Hypothalamus (tissue), 51 donors: ENCODE measurements at places on chromosomes 3 and 15.

GRCh38 chr15:90691369-90691768 is 25.8 kb upstream of the BLM start:
- no peak for DNase-seq

DNA sequence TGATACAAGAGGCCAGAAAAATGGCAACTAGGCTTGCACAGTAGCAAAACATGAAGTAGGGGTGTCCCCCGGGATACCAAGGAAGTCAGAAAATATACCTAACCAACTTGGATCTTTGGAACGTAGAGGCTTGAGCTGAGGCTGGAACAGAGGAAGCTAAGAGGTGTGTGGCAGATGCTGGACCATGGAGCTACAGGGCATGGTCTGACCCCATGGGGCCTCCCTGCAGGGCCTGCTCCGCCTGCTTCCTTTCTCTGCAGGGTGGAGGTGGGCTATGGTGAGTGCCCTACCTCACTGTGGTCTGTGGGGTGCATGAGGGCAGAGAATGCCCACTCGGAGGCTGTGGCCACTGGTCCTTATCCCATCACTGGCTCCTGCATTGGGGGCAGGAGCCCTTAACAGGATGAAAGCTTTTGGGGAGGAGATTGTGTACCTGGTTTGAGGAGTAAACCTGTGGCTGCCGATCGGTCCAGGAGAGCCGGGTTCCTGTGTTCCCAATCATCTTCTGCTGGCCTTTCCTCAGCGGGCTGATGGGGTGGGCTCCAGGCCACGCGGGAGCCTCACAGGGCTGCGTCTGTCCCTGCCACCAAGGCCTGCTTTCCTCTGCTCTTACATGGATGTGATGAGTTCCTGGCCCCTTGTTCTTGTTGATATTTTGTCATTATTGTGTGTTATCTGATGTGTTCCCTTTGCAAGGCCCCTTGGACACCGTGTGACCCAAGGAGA is 96.8 kb downstream of the OCA2 start:
- no peak for DNase-seq

GRCh38 chr15:86392874-86393273 is 313.2 kb downstream of the AGBL1 start:
- DNase-seq = no peak

- no peak for DNase-seq
These were observed 37.2 kb downstream of the AP4E1 start for GRCh38 chr15:50945725-50946124.

DNA sequence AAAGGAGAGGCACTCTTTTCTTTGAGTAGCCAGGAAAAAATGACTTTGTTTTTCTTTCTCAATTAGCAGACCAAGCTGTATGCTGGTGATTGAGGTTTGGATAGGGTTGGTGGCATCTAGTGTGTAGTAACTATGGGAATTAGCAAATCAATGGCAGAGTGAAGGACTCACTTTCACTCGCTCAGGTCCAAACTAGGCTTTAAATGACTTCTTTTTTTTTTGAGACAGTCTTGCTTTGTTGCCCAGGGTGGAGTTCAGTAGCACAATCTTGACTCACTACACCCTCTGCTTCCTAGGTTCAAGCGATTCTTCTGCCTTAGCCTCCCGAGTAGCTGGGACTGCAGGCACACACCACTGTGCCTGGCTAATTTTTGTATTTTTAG is 35.9 kb downstream of the PRKCI start:
- DNase-seq = no peak

- DNase-seq = no peak
These were observed 4.2 kb upstream of the GMPPB start for GRCh38 chr3:49727924-49728361.

DNA sequence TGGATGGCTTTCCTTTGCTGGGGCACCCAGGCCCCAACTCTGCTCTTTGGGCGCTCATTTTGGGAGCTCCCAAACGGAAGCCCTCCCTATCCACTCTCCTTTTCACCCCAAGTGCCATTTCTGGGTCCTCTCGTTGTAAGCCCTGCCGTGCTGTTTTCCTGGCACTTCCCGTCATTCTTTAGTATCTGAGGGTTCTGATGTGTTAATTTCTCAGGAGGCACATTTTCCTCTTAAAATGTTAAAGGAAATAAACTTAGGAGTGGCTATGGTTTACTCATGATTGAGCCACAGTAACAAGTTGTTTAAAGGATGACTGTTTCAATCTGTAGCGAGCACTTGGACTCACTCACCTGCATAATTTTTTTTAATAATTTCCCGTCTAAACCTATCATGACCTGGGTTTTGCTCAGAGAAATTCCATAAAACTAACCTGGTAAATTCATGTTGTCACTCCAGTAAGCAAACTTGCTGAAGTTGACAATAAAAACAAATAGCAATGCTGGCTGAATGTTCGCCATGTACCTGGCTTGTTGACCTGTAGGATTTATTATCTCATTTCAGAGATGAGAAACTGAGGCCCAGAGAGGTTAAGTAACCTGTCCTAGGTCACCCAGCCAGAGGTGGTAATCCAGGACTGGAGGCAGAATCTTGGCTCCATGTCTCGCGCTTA is 10.6 kb downstream of the ALDH1A3 start:
- DNase-seq = no peak

DNA sequence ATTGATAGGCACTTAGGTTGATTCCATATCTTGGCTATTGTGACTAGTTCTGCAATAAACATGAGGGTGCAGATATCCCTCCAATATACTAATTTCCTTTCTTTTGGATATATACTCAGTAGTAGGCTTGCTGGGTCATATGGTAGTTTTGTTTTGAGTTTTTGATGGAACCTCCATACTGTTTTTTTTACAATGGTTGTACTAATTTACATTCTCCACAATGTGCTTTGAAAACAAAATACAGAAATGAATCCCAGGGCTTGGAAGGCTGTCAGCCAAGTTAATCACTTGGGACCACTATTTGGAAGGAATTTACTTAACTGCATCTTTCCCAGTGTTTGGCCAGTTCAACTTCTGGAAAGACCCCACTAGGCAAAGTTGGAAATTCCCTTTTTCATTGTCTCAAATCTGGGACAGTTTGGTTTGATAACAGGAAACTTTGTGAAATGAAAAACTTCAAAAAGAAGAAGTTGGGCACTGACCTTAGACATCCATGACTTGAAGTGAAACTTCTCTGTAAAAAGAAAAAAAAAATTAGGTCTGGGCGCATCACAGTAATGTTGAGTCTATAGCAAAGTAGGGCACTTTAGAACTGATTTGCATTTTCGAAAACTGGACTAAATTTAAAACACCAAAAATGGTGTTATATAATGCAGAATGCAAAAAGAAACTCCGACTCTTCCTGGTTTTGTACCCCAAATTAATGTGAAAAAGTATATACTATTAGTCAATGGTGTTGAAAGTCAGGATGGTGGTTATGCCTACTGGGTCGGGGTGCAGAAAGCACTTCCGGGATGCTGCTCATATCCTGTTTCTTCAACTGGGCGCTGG is 6.0 kb downstream of the CTSH start:
- DNase-seq = no peak

DNA sequence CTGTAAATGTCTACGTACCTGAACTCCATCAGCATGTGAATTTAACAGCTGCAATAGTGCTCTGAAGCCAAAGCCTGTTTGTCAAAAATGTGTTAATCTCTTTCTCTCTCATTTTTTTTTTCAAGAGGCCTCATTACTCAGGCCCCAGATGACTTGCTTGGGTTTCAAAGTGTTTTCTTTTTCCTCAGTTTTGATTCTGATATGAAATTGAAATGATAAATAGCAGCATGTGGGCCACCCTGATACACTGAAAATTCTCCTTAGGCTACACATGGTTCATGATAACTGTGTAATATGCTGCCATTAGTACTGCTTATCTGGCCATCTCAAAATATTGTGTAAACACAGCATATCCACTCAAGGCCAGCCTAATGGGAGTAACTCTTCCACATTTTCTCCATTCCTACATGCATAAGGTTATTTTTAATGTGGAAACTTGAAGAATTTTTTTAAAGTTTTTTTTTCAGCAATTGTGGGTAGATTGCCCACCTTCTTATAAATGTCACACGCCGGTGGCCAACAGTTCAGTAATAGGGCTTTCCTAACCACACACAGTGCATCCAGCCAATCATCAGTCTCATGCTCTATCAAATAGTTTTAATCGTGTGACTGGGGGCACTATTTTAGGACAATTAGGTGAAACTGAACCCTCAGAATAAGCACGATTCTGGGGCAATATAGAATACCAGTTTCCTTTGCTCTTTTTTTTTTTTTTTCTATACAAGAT is 13.1 kb upstream of the DENND4A start:
- no peak for DNase-seq

DNA sequence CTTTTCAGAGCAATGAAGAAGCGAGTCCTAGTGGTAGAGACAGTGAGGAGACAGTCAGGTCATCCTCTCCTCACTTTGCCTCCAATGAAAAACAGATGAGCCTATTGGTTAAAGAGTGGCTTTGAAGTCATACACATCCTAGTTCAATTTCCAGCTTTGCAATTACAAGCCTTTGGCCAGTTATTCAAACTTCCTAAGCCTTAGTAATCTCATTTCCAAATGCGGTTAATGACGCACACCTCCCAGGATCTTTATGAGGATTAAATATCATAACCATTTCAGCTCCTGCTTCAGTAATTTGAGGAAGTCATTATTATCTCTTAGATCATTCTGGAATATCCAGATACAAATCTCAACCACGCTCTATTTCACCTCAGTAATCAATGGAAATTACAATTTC is 10.0 kb upstream of the ST6GAL1 start:
- no peak for DNase-seq

DNA sequence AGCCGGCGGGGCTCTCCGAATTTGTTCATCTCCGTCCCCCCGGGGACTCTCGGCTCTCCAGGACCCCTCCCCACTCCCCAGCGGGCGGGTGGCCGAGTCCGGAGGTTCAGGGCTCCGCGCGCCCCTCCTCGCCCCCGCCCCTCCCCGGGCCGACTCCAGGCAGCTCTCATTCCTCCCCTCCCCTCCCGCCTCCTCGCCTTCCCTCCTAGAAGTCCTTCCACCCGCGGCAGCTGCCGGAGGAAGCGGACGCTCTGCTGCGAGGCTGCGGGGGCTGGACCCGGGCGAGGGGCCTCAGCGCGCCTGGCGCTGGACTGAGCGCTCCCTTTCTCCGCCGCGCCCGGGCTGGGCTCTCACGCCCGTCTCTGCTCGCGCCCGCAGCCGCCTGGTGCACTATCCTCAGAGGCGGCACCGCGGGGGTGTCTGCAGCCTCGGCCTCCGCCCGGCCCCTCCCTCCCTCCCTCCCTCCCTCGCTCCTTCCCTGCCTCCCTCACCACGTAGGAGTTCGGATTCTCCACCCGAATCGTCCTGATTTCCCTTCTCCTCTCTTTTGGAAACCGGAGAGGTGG is at the start of gene ROBO2:
Gene ROBO2 (plus strand): TSS at position 494 of the 566 bp plus-strand sequence. CDS start 687 bp downstream, outside the sequence.
- DNase-seq = peak; percentile 14

GRCh38 chr15:39856357-39856756 is 63.7 kb downstream of the GPR176 start:
- DNase-seq = no peak

DNA sequence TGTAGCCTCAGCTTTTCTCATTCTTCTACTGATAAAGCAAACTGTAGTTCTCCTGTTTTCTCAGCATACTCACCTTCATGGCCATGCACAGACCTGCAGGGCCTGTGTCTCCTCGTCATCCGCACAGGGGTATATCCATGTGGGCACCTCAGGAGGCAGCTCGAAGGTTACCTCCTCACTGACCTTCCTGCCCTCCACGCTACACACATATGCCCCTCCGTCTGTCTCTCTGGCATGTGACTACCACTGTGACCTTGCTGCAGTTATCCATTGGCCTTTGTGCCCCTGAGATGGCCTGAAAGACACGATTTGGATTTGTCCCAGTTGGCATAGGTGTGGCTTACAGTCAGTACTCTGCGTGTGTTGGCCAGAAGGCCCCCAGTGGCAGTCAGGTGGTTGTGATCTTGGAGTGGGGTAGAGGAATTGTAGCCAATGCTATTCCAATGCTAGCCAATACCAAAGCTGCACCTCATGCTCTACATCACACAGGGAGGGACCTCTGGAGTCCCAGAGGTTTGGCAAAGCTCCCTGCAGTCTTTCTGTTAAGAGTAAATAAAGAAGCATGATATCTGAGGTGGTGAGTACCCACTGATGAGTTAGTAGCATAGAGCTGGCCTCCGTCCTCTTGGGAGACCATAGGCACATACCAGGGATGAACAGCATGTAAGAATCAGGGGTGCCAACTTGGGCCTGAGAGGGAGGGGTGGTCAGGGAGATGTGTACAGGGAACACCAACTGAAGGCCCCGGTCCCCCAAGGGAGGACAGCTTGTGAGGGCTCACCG is 143.4 kb downstream of the EEFSEC start:
- DNase-seq = no peak

DNA sequence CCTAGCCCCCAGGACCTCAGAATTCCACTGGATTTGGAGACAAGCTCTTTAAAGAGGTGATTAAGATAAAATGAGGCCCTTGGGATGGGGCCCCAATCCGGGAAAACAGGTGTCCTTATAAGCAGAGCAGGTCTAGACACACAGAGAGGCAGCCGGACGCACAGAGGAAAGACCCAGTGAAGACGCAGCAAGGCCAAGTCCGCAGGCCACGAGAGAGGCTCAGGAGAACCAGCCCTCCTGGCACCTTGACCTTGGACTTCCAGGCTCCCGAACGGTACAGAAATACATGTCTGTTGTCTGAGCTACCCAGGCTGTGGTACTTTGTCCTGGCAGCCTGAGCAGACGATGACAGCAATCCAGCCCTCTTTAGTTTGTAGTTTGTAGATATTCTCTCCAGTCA is 324.5 kb downstream of the OCA2 start:
- no peak for DNase-seq

DNA sequence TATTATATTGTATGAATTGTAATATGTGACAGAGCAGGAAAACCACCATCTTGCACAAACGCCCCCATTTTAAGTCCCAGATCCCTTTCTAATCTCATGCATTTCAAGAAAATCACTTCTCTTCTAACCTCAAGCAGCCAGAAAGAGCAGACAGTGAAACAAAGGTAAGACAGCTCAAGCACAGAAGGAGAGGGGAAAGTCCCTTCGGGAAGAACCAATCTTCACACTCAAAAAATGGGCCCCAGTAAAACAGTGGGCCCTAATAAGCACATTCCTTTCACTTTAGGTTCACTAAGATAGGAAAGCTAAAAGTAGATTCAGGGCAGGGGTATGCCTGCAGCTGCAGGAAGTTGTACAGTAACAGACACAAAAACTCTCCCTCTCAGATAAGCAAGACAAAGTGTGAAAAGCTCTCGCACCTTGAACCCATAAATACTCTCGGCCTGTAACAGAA is 1268.7 kb downstream of the SI start:
- no peak for DNase-seq

DNA sequence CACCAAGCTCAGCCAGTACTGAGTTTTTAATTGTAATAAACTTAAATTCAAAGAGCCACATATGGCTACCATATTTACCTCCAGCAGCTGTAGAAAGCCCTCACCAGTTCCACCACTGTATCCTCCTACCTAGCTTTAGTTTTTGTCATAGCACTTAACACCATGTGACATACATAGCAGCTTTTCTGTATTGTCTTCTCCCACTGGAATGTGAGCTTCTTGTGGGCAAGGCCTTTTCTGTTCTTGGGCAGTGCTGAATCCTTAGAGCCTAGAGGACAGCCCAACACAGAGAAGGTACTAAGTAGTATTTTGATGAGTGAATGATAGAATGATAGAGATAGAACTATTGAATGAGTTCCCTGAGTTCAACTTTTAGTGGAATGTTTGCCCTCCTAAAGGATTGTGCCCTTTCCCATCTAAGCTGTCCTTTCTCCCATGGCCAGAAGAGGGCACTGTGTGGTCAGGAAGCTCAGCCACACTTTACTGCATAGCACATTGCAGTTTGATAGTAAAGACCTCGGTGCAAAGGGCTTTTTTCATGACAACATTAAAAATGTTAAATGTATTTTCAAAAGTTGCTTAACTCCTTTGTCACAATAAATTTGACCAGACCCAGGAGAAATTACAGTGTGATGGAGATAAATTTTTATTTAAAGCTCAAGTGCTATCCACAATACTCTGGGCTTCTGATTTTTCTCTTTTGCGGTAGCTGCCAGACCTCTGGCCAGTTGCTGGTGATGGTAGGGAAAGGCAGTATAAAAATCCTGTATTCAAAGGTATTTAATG is 115.8 kb downstream of the GHSR start:
- DNase-seq = peak; percentile 5
